ENCODE measurements at places on chromosomes 7 and 10. TPM values are rescaled to one million over a fixed set of nuclear protein-coding genes. Genes with fewer than 3 reads are reported as not detected.

DNA sequence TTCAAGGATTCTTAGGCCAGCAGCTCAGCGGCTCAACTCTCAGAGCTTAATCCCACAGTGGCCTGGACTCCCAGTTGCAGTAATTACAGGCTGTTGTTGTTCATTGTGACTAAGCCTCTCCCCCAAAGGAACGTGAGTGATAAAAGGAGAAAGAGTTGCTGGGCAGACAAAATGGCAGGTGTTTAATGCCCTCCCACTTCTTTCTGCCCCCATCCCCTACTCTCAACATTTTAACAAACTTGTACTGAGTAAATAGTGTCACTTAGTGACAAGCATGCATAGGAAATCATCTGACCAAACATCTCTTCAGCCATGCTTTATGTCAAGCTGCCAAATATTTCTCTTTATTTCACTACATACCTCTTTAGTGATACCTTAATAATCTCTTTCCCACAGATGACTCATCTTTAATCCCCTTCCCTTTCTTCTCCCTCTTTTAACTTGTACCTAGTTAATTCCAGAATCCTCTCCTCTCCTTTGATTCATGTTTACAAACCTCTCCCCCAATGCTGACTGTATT, 12.4 kb upstream of the MTERF1 start:
- DNase-seq: no peak

DNA sequence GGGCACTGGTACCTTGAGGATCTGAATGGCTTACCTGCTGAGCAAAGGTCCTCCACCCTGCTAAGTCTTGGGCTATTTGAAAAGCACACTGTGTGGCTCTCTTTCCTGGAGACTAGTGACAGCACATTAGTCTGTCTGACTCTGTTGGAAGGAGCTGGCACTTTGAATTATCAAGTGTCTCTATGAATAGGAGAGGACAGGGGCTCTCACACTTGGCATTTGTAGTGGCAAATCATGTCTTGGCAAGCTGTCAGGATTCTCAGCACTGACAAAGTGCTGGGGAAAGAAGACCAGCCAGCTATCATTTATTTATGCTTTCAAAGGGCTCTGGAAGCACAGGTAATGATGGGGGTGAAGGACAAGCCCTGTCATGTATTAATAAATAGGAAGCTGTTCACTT, 62.8 kb downstream of the MTPN start:
- no peak for DNase-seq

- no peak for DNase-seq
Observed at GRCh38 chr7:29622335-29623265, 59.0 kb downstream of the PRR15 start.

ZNF438 gene
- 3.7 TPM for total RNA-seq

CALML3 gene
- total RNA-seq: not detected

Data from activated CD4-positive, alpha-beta memory T cell treated with anti-CD3 and anti-CD28 coated beads for 36 hours (primary cell).